ENCODE measurements at places on chromosomes 4 and X.

DNA sequence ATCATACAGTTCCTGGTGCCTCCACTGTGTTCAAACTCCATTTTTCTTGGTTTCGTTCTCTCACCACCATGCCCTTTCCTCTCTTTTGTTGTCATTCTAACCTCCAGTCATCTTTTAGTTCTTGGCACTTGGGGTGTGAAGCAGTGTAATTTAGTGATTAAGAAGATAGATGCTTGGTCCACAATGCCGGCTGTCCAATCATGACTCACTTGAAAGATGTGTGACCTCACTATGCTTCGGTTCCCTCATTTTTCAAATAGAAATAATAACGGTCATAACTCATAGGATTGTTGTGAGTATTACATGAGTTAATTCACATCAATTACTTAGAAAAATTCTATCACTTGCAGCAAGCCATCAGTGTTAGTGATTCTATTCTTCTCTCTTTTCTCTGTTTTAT lies 327.8 kb downstream of the ADGRL3 start:
- no peak for DNase-seq

DNA sequence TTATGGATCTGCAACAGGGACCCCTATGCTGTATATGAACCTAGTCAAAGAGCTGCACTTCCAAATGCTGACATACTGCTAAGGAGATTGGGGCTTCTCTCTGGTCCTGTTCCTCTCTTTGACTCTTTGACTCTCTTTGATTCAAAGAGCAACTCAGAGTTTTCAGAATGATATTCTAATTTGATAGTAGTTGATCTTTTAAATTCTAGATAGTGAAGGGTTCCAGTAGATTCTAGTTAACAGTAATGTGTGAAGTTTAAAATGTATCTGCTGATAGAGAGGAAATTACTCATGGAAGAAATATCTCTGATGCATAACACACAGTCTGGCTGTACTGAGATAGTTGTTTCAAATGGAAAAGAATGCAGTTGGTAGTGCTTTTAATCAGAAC lies 239.1 kb downstream of the RASL11B start:
- DNase-seq, result peak; percentile 84

DNA sequence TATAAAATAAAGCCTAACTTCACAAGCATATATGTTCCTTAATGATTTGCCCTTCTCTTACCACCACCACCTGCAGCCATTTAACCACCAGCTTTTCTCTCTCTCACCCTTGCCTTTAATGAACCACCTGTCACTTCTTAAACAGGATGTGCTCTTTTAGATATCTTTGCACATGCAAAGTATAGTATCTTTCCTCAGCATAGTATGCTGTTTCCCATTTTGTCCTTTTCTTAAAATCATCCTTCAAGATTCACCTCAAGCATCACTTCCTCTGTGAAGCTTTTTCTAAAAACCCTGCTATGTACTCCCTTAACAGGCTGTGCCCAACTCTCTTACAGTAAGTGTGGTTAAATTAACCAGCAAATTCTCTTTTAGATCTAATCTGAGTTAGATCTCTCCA lies 8.2 kb upstream of the CNOT6L start:
- no peak for DNase-seq

GRCh38 chr4:20251796-20252655 lies at the start of gene SLIT2:
Gene SLIT2, plus strand, starts transcription at chr4:20251905. Its CDS starts 1,911 bp downstream, at chr4:20253816.
- peak; percentile 88 for DNase-seq

- DNase-seq, result peak; percentile 58
Observed at GRCh38 chr4:155805016-155805415, 46.2 kb downstream of the GUCY1B1 start.

GRCh38 chr4:184268584-184269160 lies 51.0 kb upstream of the ENPP6 start:
- no peak for DNase-seq

GRCh38 chrX:39773923-39774773 lies 323.6 kb downstream of the BCOR start:
- no peak for DNase-seq

- no peak for DNase-seq
Observed at GRCh38 chrX:25039036-25039435, 23.3 kb upstream of the ARX start.

GRCh38 chr4:27908356-27908755 lies 1047.7 kb downstream of the STIM2 start:
- DNase-seq, result peak; percentile 55

DNA sequence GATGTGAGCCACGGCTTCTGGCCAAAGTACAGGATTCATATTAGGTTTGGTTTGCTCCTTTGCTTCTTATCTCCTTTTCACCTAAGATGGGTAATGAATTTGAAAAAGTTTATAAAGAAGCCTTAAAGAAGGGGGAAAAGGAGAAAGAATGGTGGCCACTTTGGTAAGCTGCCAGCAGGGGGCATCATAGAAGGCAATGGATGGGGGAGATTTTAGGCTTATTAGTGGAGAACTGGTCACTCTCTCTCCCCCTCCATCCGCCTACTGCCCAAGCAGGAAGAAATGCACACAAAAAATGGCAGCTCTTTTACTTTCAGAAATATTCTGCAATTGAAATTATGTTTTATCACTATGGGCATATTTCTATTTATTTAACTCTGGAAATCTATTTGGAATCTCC lies 32.0 kb downstream of the SPARCL1 start:
- no peak for DNase-seq

GRCh38 chr4:138406876-138407275 lies 164.7 kb upstream of the SLC7A11 start:
- peak; percentile 19 for DNase-seq

DNA sequence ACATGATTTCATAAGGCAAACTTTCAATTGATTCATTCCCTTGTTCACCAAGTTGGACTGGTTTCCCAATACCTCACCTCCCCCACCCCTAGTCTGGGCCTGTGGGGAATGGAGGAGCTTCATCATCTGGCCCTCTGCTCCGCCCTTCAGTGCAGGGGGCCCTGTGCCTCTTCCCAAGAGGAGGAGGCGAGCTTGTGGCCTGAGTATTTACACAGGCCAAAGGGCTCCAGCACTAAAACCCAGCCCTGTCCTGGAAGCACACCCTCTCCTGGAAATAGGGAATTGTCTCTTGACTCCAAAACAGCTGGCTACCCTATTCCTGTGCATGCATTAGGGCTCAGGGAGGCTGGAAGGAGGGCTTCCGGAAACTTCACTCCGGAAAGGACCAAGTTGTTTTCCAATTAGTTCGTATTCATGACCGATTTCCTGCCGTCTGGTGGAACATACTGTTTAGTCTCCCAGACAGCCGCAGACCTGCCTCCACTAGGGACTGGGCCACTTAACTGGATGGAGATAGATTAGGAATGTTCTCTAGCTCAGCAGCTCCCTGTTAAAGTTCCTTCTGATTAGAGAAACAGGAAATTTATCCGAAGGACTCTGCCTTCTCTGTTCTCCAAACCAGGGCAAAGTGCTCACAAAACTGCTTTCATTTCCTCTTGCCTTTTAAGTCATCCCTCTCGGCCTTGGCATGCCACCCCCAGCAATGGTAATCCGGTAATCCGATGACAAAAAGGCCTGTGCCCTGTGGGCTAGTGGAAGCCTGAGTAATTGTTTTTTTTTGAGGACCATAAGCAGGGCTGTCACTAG lies 5.8 kb downstream of the SRPX2 start:
- DNase-seq, result peak; percentile 89
